ENCODE measurements at places on chromosomes 4 and X. TPM values are rescaled to one million over a fixed set of nuclear protein-coding genes. Genes with fewer than 3 reads are reported as not detected.

GRCh38 chrX:9635368-9635767 lies 130.3 kb downstream of the GPR143 start:
- no peak overlapping the region for H3K27ac ChIP-seq
- no peaks in the 10 kb centered on the region for H3K4me1 ChIP-seq
- no peak overlapping the region for H3K4me3 ChIP-seq
- H3K36me3 ChIP-seq, result no peaks in the 10 kb centered on the region
- H3K27me3 ChIP-seq, result no peaks in the 10 kb centered on the region

ADGRG2 gene
- 1.4 TPM for polyA plus RNA-seq

DNA sequence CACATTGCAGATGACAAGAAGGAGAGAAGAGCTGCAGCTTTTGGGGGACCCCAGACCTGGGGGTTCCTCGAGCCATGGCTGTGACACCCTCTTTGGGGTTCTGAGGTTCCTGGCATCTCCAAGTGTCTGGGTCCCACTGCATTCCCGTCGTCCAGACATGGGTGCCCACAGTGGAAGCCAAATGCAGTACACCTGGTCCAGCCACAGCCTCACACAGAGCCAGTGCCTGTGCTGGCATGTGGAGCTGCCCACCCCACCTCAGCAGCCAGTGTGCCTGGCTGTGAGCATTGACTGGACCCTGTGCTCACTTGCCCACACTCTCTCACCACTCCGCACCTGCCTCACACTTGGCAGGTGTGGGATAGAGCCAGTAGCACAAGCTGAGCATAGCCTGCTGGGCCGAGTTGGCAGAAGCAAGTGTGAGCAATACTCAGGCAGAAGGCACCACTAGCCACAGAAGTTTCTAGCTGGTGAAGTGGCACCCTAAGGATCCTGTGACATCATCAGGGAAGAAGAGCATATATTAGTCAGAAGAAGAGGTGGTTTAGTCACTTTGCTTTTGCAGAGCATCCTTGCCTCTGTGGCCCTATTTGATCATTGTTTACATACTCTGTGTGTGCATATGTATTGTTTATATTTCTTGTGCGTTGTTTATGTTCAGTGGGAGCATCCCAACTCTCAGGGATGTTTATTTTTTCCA lies 65.0 kb upstream of the MAGEB2 start:
- no peak for DNase-seq
- H3K4me1 ChIP-seq, result no peaks in the 10 kb centered on the region
- H3K27ac ChIP-seq, result no peak overlapping the region

DNA sequence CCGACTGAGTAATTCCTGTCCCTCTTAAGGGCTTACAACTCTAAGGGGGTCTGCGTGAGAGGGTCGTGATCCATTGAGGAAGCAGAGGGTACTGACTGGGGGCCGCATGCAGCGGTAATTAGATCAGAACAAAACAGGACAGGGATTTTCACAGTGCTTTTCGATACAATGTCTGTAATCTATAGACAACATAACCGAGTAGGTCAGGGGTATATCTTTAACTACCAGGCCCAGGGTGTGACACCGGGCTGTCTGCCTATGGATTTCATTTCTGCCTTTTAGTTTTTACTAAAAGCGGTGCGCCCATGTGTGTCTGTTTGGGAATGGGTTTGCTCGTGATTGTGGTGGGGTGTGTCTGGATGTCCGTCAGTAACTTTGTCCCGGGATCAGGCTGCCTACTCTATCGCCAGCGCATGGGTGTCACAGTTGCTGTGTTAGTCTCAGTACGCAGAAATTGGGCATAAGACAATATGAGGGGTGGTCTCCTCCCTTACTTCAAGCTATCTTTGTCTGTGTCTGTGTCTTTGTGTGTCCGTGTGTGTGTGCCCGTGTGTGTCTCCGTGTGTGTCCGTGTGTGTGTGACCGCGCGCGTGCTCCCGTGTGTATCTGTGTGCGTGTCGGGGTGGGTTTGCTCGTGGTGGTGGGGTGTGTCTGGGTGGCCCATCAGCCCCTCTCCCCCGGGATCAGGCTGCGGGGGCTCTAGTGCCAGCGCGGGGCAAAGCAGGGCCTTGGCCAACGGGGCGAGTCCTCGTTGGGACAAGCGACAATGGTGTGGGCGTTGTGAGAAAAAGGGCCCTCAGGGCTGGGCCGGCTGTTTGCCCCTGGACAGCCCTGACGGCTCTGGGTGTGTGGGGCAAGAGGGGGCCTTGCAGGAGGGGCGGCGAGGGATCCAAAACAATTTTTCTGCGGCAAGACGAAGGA lies 10.4 kb downstream of the FRG2 start:
- H3K27ac ChIP-seq, result no peak overlapping the region
- H3K27me3 ChIP-seq, result peaks cover 85% of the 10 kb centered on the region
- H3K4me1 ChIP-seq, result no peaks in the 10 kb centered on the region
- no peaks in the 10 kb centered on the region for H3K36me3 ChIP-seq

DNA sequence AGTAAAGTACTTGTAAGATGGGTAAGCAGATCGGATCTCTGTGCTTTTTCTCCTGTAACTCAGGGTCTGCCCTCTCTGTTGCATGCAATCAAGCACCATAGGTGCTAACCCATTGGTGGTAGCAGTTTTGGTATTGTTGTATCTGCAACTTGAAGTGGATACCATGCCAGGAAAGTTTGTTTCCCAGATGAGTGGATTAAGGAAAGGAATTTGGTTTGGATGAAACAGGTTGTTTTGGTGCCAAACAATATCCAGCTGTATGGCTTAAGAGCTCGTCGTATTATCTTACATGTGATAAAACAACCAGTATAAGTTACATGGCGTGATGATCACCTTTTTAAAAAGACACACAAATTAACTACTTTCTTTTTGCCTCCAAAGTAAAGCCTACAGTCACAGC lies 280.9 kb upstream of the TENM3 start:
- no peak overlapping the region for H3K27ac ChIP-seq
- no peak for DNase-seq
- H3K4me1 ChIP-seq, result no peaks in the 10 kb centered on the region
- H3K36me3 ChIP-seq, result no peaks in the 10 kb centered on the region

LONRF3 gene
- 3.0 TPM for polyA plus RNA-seq

DNA sequence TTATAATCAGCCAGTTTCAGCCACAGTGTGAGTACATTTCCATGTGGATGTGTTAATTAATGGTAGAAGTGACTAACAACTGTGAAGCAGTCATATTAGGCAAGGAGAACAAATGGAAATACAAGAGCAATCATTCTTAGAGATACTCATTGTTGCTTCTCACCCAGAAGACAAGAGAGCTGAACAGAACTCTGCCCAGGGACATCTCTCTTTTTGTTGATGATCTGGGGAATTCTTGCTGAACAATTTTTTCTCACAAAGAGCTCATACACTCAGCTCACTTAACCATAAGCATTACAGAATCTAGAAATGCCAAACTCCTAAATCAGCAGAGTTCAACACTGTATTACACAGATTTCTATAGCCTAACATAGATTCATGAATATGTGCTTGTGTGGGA lies 150.1 kb downstream of the COMMD8 start:
- H3K27me3 ChIP-seq, result no peaks in the 10 kb centered on the region
- H3K36me3 ChIP-seq, result no peaks in the 10 kb centered on the region
- H3K27ac ChIP-seq, result no peak overlapping the region
- no peaks in the 10 kb centered on the region for H3K4me1 ChIP-seq
- DNase-seq, result no peak
- H3K4me3 ChIP-seq, result no peak overlapping the region

GRCh38 chr4:55346851-55347255 lies 811 bp downstream of the SRD5A3 start:
- DNase-seq, result no peak
- H3K36me3 ChIP-seq, result no peaks in the 10 kb centered on the region
- no peaks in the 10 kb centered on the region for H3K4me1 ChIP-seq

GRCh38 chr4:47553329-47554125 lies 68.5 kb downstream of the ATP10D start:
- H3K27ac ChIP-seq, result no peak overlapping the region
- peaks cover 23% of the 10 kb centered on the region for H3K36me3 ChIP-seq
- no peak for DNase-seq
- no peaks in the 10 kb centered on the region for H3K4me1 ChIP-seq

DNA sequence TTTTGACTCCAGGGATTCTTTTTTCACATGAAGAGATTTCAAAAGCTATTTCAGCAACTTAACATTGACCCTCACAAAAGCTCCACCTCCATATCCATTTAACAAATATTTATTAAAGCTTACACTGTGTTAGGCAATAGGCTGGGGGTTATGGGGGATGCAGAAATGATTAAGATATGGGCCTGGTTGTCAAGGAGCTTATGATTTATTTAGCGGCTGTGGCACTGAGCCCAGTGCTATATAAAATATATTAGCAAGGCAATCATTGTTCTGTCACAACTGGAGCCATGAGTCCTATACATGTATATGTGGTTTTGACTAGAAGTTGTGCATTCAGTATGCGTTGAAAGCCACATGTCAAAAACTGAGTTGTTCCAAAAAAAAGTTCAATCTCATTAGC lies 131.1 kb downstream of the GPC3 start:
- peaks cover 2% of the 10 kb centered on the region for H3K4me1 ChIP-seq
- H3K27me3 ChIP-seq, result no peaks in the 10 kb centered on the region
- H3K36me3 ChIP-seq, result no peaks in the 10 kb centered on the region
- H3K27ac ChIP-seq, result no peak overlapping the region
- no peak for DNase-seq
- no peak overlapping the region for H3K4me3 ChIP-seq

GRCh38 chrX:96843566-96843965 lies 40.1 kb upstream of the RPA4 start:
- H3K36me3 ChIP-seq, result no peaks in the 10 kb centered on the region
- no peaks in the 10 kb centered on the region for H3K27me3 ChIP-seq
- no peak overlapping the region for H3K27ac ChIP-seq
- no peak overlapping the region for H3K4me3 ChIP-seq
- DNase-seq, result no peak

DNA sequence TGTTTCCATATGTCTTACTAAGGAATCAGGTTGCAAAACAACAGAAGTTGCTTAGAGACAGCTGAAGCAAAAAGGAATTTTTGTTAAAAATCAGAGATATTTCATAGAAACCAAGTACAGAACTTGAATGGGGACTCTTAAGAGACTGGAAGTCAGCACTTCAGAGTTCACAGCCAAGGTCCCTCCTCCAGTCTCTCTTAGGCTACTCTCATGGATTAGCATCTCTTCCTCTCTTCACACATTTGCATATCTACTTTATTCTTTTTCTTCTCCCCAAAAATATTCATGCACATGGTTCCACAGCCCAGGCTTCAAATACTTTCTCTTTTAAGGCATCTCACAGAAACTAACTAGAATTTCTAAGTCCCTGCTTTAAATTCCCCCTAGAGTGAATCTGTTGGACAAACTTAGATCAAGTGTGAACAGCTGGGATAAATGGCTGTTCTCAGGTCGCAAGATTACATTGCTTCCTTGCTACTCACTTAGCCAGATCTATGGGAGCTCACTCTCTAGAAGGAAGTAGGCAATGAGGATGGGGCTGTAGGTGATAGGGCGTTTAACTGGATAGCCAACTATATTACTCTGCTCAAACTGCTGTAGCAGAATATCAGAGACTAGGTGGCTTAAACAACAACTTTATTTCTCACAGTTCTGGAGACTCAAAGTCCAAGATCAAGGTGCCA lies 73.7 kb upstream of the GALNT7 start:
- no peaks in the 10 kb centered on the region for H3K27me3 ChIP-seq
- no peaks in the 10 kb centered on the region for H3K36me3 ChIP-seq
- no peak for DNase-seq
- no peak overlapping the region for H3K27ac ChIP-seq

AFF2 gene
- 1.6 TPM for polyA plus RNA-seq

- peaks cover 1% of the 10 kb centered on the region for H3K4me1 ChIP-seq
- no peak for DNase-seq
- no peak overlapping the region for H3K27ac ChIP-seq
- no peaks in the 10 kb centered on the region for H3K27me3 ChIP-seq
These were observed 62.1 kb downstream of the PSAPL1 start for GRCh38 chr4:7372673-7373072.

VSIG1 gene
- polyA plus RNA-seq, result 0.22 TPM

HEPH gene
- 200 TPM for polyA plus RNA-seq

ADAM29 gene
- 0.13 TPM for polyA plus RNA-seq

DNA sequence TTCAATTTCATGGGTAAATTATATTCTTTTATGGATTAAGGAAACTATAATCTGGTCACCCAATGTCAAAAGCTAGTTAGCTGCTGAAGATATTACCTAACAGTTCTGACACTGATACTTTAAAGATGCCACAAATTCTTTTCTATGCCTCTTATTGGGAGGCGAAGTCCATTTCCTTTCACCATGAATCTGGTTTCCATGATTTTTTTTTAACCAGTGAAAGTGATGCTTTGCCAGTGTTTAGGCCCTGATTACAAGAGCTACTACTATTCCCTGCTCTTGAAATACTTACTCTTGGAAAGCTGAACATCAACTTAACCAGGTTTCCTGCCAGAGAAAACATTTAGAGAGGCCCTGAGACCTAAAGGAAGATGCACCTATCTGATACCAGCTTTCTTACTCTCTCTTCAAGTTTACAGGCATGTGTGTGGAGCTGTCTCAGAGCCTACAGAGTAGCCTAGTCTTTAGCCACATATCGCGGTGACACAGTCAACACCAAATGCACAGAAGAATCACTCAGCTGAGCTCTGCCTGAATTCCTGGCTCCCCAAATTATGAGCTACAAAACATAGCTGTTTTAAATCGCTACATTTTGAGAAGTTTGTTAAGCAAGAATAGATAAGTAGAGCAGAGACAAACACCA lies 1280.8 kb downstream of the PCDH7 start:
- H3K4me1 ChIP-seq, result no peaks in the 10 kb centered on the region
- H3K4me3 ChIP-seq, result no peak overlapping the region
- no peaks in the 10 kb centered on the region for H3K36me3 ChIP-seq
- H3K27me3 ChIP-seq, result no peaks in the 10 kb centered on the region
- DNase-seq, result no peak

- DNase-seq, result no peak
- no peaks in the 10 kb centered on the region for H3K27me3 ChIP-seq
- no peaks in the 10 kb centered on the region for H3K4me1 ChIP-seq
- no peak overlapping the region for H3K27ac ChIP-seq
- H3K36me3 ChIP-seq, result no peaks in the 10 kb centered on the region
These were observed 36.9 kb downstream of the SNCA start for GRCh38 chr4:89800012-89800516.

FRG2 gene
- polyA plus RNA-seq, result not detected

DNA sequence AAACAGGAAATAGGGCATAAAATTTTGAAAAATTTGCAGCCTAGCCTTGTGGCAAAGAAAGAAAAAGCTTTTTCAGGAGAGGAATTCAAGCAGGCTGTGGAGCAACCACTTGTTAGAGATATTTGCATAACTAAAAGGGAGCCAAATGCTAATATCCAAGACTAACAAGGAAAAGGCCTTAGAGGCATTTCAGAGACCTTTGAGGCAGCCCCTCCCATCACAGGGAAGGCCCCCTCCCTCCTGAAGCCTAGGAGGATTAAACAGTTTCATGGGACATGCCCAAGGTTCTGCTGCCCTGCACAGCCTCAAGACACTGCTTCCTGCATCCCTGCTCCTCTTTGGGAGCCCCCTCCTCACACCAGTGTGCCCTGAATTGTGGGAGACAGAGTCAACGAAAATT lies 275.4 kb upstream of the SFRP2 start:
- H3K4me3 ChIP-seq, result no peak overlapping the region
- no peaks in the 10 kb centered on the region for H3K36me3 ChIP-seq
- no peaks in the 10 kb centered on the region for H3K4me1 ChIP-seq
- H3K27me3 ChIP-seq, result no peaks in the 10 kb centered on the region

BTC gene
- 14.3 TPM for polyA plus RNA-seq

DNA sequence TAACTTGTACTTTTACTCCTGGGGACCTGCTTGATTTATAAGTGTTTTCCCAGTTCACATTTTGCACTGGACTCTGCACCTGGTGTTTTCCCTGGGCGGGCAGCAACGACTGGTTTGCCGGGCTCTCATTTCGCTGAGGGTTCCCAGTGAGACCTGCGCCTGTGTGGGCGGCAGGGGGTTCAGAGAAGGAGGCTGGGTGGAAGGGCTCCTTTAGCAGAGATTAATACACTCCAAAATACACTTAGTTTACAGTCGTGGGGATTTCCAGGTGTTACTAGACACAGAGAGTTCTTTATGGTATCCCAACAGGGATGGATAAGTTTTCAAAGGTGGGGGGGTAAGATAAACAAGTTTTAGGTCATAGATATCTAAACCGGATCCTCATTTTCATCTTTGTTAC lies 53.0 kb upstream of the SHISA3 start:
- H3K27ac ChIP-seq, result no peak overlapping the region
- no peak for DNase-seq
